ENCODE measurements at places on chromosomes 12 and 14. TPM values are rescaled to one million over a fixed set of nuclear protein-coding genes. Genes with fewer than 3 reads are reported as not detected.

DNA sequence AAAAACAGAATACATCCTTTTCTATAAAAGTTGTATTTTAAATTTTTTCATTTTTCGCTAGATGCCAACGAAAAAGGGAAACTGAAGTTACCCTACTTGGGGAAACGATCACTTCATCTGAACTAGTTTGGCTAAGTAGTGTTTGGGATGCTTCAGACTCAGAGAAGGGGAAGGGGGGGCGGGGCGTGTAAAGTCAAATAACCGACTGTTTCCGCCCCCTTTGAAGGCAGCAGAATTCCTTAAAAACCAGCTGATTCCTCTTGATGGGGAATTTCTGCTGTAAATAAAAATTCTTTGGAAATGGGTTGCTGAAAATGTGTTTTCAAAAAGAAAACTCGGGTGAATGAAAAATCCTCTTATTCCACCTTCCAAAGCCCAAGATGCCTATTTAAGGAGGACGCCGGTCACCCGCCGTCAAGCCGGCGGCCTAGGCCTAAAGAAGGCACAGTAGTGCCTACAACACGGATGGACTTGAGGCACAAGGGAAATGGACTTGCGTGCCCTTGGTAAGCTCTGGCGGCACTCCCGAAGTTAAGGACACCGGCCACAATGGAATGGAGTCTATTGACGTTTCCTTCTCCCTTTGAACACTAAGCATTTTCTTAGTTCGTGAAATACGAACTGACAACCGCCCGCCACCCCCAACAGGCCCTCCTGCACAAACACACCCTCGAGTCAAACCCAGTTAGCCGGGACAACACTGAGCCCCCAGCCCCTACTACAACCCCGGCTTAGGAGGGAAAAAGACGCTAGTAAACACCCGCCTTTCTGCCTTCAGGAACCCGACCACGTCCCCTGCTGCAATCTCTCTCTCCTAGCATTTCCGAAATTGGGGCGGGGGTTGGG, 1.9 kb downstream of the ATXN2 start:
- DNase-seq: peak; percentile 73
- no peaks in the 10 kb centered on the region for H3K36me3 ChIP-seq
- H3K27me3 ChIP-seq: no peaks in the 10 kb centered on the region
- peak overlapping the region; percentile 98 for H3K4me3 ChIP-seq
- H3K4me1 ChIP-seq: peaks cover 4% of the 10 kb centered on the region

DNA sequence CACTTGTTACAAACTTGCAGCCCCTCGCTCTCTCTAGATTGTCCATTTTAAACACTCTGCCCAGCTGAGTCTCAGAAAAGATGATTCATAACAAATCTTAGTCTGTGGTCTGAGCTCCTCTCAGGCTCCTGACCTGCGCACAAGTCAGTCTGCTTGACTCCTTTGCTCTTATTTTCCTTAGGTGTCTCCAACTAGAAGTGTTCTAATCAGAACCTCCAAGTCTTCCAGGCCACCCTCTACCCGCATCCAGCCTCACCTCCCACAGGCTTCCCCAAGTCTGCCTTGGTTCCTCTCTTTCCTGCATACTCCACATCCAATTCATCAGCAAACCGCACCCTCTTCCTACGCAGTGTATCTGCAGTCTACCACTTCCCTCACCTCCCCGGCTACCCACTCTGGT, 42.4 kb upstream of the BDKRB2 start:
- H3K4me1 ChIP-seq: peaks cover 35% of the 10 kb centered on the region
- H3K27me3 ChIP-seq: no peaks in the 10 kb centered on the region
- no peak overlapping the region for H3K4me3 ChIP-seq
- H3K36me3 ChIP-seq: no peaks in the 10 kb centered on the region

DNA sequence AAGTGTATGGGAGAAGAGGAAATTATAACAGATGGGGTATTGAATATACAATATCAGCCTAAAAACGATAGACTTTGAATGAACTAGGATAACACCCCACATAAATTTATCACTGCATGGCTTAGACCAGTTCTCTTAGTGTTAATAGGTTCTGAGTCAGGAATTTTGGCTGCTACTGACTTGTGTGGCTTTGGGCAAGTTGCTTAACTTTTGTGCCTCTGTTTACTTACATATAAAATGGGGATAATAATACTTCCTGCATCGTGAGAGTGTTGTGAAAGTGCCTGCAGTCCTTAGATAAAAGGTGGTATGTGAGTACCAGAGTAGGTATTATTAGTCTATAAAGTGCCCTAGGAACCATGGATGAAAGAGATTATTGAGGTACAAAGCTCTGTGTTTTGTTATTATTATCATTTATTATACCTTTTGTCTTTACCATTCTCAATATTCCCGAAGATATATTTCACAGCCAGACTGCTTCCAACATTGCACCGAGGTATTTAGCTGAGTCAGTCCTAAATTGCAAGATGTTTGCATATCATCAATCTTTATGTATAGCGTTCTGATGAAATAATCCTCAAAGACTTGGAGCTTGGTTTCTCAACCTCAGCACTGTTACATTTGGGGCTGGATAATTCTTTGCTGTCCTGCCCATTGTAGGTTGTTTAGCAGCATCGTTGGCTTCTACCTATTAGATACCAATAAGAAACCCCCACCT, 2.3 kb upstream of the PAWR start:
- no peaks in the 10 kb centered on the region for H3K4me1 ChIP-seq
- no peaks in the 10 kb centered on the region for H3K36me3 ChIP-seq
- no peak overlapping the region for H3K27ac ChIP-seq
- no peak for DNase-seq
- no peaks in the 10 kb centered on the region for H3K27me3 ChIP-seq

GRCh38 chr12:716506-716905, 35.9 kb upstream of the WNK1 start:
- H3K4me3 ChIP-seq: no peak overlapping the region
- H3K36me3 ChIP-seq: no peaks in the 10 kb centered on the region
- H3K4me1 ChIP-seq: no peaks in the 10 kb centered on the region

PTPN21 gene
- 11.9 TPM for polyA plus RNA-seq

DNA sequence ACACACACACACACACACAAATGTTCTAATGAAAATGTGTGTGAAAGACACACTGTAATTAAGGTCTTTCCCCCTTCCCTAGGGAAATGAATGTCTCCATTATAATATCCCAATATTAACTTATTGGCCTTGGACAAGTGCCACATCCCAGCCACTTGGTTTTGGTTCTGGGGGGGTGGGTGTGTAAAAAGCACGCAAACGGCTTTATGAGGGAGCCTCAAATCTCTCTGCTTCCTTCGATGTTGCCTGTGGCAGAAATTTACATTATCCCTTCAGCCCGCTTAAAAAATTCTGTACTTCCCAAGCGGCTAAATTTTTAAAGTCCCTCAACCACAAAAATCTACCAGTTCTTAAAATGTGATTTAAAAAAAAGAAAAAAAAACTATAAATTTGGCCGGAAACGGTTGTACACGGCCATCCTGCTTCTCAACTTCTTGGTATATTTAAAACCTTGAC, 432 bp downstream of the C14orf93 start:
- H3K4me1 ChIP-seq: peaks cover 8% of the 10 kb centered on the region
- peak overlapping the region; percentile 82 for H3K27ac ChIP-seq
- no peak for DNase-seq
- peak overlapping the region; percentile 61 for H3K4me3 ChIP-seq

AJUBA gene
- polyA plus RNA-seq: 22.0 TPM

- no peak overlapping the region for H3K4me3 ChIP-seq
- DNase-seq: no peak
- H3K27ac ChIP-seq: no peak overlapping the region
- H3K36me3 ChIP-seq: no peaks in the 10 kb centered on the region
Measured at GRCh38 chr12:10960211-10960610, 21.1 kb upstream of the TAS2R14 start.

GRCh38 chr12:76065917-76066316, 18.6 kb downstream of the NAP1L1 start:
- no peak overlapping the region for H3K4me3 ChIP-seq
- H3K4me1 ChIP-seq: no peaks in the 10 kb centered on the region
- DNase-seq: no peak
- H3K27ac ChIP-seq: no peak overlapping the region

DBX2 gene
- 0.01 TPM for polyA plus RNA-seq

Data from large intestine (tissue), 12 donors.